Skin of body (tissue), 3 donors: ENCODE measurements at places on chromosomes 11 and 22. TPM values are rescaled to one million over a fixed set of nuclear protein-coding genes. Genes with fewer than 3 reads are reported as not detected.

DNA sequence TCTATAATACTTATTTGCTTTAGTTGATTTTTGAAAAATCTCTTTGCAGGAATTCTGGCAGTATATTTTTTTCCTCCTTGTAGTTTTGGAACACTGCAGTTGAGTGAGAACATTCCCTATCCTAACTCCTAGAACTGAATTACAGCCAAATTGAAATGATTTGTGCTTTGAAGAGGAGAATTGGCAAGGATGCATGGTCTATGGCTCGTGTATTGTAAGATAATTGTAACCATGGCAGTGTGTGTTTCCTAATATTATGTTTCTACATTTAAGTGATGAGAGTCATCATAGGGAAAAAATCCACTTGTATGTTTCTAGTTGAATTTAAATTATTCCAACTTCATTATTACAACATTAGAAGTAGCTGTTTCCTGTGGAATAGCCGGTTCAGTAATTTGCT is 80.9 kb upstream of the MYO18B start:
- peak; percentile 96 for DNase-seq

DNA sequence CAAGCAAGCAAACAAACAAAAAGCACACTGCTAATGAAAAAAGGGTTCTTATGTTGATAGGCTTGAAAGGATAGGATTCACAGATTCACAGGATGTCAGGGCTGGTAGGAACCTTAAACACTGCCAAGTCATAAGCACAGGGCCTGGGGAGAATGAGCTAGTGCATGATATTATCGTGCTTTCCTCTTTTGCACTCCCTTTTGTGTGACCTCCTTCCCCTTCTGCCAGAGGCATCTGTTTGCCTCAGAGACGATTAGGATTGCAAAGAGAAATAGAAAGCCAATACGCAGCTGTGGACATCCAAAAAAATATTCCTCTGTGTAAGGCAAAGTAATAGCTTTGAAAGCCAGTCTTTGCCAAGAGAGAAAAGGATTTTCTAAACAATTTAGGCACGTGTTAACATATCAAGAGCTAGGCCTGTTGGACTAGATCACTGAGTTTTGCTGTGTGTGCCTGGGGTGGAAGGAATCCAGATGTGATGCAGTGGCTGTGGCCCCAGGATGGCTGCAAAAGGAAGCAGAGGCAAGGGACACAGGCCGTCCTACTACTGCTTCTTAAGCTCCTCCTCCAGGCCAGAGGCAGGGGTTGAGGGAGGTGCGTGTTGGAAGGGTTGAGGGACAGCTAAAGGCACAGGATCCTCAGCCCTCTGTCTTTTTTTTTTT is 30.6 kb downstream of the MCHR1 start:
- DNase-seq, result peak; percentile 87

The ZNF215 gene
- total RNA-seq, result 1.6 TPM

DNA sequence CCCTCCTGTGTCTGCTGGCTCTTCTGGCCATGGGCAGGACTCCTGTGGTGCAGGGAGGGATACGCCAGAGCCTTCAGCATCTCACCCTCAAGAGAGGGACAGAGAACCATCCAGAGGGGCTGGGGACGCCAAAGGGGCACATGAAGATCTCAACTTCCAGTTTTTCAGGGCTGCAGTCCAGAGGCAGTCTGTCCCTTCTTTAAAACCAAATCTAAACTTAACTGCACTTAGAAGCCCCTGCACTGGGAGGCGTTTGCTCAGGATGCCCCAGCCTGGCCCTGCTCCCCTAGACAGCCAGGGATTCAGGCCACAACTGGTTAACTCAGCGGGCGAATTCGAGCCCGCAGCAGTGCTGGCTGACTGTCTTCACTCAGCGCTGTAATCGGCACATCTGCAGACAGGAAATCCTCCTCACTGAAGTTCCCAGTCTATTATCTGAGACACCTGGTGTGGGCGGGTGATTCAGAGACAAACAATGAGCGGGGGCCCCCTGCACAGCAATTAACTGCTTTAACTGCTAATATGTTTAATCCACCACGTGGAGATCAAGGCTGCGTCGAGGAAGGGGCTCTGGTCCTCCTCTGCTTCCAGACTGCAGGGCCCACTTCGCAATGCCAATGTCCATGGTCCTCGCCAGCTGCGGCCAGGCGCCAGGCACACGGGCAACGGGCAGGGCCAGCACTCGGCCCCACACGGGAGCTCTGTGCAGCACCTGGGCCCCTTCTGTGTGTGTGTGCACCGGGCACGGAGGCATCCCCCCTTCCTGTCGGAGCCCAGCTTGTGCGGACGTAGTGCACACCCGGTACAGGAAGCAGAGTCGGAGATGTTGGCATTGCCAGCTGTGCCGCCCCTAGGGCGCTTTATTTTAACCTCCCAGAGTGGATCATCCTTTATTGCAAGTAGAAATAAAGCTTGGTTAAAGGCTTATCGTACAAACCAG is 36.9 kb upstream of the GNB1L start:
- peak; percentile 29 for DNase-seq

The BTG4 gene
- not detected for total RNA-seq

The ANO5 gene
- total RNA-seq, result 3.3 TPM
